Hematopoietic multipotent progenitor cell treated with erythropoietin and hydrocortisone succinate and interleukin-3 and kit ligand, for 8 days (in vitro differentiated cells): ENCODE measurements at places on chromosomes 2 and 18.

DNA sequence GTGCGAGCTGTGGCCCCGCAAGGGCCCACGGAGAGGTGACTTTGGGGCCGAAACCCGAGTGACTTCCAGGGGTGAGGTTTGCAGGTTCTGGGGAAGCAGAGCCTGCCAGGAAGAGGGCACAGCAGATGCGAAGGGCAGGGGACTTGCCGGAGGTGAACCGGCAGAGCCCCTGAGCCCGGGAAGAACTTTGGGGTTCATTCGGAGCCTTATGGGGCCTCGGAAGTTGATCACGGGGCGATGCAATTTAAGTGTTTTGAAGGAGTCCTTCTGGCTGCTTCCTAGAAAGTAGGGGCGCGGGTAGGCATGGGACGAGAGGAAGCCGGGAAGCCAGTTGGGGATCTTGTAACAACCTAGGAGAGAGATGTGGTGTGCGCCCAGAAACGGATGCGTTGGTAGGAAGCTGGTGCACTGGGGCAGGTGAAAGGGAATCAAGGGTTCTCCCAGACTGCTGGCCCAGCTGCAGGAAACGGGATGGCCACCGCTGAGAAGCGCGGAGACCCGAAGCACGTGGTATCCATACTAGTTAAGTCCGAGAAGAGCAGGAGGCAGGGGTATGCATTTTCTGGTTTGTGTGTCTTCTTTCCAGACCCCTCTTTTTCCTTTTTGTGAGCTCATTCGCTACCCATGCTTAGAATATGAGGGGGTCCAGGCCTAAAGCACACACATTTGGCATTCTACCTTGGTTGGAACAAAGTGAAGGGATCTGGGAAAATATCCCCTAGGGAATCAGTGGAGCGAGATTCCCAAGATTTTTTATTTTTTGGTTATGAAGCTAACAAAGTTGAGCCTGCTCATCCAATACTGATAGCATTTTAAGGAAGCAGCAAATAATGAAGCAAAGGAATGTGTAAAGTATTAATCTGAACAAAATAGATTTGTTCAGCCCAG lies 758 bp downstream of the SCLY start:
- peak; percentile 56 for DNase-seq

GRCh38 chr2:19709553-19709952 lies 192.2 kb downstream of the TTC32 start:
- DNase-seq = no peak

GRCh38 chr2:74884118-74884762 lies 50.3 kb downstream of the HK2 start:
- DNase-seq = no peak

- no peak for DNase-seq
These were observed 53.6 kb downstream of the TMEM178A start for GRCh38 chr2:39719317-39719716.

DNA sequence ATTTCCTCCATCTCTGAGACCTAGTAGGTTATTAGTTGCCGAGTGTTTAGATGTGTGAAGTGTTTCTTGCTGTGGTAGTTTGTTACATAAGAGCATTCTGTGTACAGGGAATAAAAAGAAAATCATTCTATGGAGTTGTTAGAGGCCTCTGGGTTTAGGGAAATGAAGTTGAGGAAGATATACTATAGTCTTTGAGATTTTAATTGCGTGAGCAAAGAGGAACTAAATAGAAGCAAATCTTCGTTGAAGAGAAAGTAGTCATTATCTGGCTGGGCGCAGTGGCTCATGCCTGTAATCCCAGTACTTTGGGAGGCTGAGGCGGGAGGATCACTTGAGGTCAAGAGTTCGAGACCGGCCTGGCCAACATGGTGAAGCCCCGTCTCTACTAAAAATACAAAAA lies 19.0 kb downstream of the USP39 start:
- DNase-seq = no peak

DNA sequence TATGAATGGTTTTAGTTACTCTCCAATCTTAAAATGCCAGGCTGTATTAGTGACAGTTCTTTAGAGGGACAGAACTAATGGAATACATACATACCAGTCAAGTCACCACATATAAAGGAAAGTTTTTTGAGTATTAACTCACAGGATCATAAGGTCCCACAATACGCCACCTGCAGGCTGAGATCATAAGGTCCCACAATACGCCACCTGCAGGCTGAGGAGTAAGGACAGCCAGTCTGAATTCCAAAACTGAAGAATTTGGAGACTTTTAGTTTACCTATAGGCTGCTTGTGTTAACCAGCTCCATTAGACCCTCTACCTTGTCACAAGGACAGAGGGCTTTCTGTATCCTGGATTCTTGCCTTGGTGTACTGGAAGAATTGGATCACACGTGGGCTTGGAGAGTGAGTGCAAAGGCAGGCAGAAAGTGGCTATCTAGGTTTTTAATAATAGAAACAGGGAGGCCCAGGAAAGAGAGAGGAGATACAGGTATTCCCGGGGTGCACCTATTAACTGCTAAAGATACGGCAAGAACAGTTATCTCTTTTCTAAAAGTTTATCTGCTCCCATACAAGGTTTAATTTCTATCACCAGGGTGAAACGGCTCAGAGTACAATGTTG lies 234.9 kb upstream of the CYRIA start:
- DNase-seq = peak; percentile 58

- no peak for DNase-seq
These were observed 11.5 kb upstream of the SNED1 start for GRCh38 chr2:240986787-240987411.

- no peak for DNase-seq
These were observed 37.9 kb upstream of the C1GALT1C1L start for GRCh38 chr2:43714164-43714563.

DNA sequence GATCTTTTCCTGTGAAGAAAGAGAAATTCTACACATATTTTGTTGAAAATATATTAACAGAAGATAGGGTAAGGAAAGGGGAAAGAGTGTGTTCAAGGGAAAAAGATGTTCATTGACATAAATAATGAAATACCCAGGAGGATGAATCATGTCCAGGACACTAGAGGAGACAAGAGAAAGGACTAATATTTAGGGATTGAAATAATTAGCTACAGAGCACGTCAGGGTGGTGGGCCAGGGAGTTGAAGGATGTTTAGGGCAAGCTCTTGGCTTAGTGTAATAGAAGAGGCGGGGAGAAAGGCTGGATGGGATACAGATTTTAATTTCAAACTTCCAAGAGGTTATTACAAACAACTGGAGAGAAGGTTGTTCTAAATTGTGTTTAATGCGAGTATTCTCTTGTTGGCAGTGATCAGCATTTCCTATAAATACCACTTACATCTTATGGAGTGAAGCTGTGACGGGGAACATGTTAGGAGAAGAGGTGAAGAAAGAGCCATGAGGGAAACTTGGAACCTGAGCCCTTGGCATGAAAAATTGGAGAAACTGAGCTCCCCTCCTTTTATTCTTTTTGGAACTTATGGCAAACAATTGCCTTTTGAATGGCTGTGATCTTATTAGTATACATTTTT lies 36.6 kb upstream of the CETN1 start:
- DNase-seq = no peak
